ENCODE measurements at places on chromosomes 11 and 22.

DNA sequence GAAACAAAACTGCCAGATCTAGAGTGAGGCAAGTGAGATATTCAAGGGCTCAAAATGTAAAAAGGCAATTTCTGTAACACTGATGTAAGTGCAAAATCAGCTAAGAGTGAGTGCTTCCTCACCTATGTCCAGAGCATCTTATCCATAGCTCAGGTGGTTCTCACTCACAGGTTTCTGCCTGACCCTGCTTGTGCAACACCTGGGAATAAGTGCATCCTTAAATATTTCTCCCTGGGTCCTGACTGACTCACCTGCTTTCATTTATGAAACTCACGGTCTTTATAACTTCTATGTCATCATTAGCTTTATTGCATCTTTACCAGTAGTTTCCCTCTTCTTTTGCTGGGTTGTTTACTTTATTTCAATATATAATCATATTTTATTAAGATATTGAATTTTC is 260.6 kb downstream of the CNTN5 start:
- DNase-seq = no peak

- DNase-seq = no peak
Measured at GRCh38 chr11:44950031-44950624, 555 bp downstream of the TP53I11 start.

DNA sequence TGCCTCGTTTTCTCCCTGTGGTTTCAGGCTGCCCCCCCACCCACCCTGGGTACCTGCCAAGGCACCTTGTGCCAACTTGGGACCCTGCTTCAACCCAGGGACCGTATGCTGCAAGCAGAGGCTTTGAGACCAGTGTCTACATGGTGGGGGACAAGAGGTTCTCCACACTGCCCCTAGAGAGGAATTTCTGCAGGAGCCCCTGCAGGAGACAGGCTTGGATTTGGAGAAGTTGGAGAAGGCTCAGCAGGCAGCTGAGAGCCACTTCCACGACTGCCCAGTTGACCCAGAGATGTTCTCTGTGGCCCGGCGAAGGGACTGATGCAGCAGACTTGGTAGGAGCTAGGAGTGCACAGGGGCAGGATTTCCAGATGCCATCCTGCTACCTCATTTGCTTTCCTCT is 20.1 kb upstream of the NNMT start:
- DNase-seq = no peak

- DNase-seq = no peak
Measured at GRCh38 chr22:16932577-16932976, 75.4 kb downstream of the GAB4 start.

- DNase-seq = no peak
Measured at GRCh38 chr11:57764972-57765371, 3.4 kb downstream of the CTNND1 start.

- peak; percentile 74 for DNase-seq
Measured at GRCh38 chr11:11148104-11148509, 204.9 kb downstream of the CSNK2A3 start.

DNA sequence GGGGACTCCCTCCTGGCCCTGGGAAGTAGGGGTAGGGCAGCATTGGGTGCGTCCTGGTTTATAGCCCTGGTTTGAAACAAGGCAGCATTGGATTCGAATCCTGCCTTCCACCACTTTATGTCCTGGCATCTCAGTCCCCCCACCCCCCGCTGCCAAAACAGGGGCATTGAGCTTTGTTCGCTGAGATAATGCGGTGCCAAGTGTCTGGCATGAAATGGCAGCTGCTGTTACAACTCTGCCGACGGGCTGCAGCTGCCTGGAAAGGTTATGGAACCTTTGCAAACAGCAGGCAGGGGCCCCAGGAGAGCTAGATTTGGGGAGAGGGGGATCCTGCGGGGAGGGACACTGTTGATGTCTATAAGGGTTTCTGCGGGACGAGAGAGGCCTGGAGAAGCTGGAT is 1.9 kb downstream of the TST start:
- no peak for DNase-seq

DNA sequence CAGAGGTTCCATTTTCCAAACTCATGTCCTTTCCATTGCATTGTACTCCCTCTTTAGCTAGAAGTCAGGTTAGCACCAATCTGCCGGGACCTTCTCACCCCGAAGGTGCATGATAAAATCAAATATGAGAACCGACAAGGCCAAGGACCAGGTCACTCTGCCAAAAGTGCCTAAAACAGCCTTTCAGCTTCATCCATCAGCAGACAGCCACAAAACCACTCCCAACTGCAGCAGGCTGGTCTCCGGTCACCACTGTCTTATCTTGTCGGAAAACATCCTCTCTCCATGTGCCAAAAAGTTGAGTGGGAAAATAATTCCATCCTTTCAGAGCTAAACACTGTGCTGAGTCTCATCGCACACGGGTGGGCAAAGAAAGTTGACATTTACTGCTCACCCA is 1.4 kb downstream of the PI4KA start:
- DNase-seq = no peak

GRCh38 chr11:19670030-19670791 is 42.4 kb upstream of the NAV2 start:
- no peak for DNase-seq

DNA sequence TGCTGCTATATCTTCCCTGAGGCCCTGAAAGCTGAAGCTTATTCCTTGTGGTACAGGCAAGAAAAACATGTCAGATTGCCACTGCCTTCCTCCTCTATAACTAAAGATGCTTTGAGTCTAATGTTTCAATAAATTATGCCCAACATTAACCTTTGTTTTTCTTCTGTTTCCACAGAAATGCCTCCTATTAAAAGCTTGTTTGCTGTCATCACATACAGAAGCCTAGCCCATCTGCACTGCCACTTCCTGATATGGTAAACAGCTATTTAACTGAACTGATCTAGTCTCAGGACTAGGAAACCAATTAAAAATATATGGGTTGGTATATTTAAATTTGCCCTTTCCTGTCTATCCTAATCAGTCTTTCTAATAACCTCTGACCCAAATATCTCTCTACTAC is 17.1 kb upstream of the CRTAM start:
- DNase-seq = no peak

- DNase-seq = no peak
Measured at GRCh38 chr22:19717691-19718455, 3.6 kb downstream of the SEPTIN5 start.

GRCh38 chr11:123186286-123186685 is 8.8 kb downstream of the CLMP start:
- DNase-seq = no peak

GRCh38 chr22:28711820-28712777 is 29.5 kb downstream of the CHEK2 start:
- DNase-seq = peak; percentile 88

Measured in AG09319 (cell line).